KG1 (cell line): ENCODE measurements at places on chromosomes 2 and 18.

- DNase-seq = no peak
These were observed 51.0 kb downstream of the FARSB start for GRCh38 chr2:222604749-222605515.

DNA sequence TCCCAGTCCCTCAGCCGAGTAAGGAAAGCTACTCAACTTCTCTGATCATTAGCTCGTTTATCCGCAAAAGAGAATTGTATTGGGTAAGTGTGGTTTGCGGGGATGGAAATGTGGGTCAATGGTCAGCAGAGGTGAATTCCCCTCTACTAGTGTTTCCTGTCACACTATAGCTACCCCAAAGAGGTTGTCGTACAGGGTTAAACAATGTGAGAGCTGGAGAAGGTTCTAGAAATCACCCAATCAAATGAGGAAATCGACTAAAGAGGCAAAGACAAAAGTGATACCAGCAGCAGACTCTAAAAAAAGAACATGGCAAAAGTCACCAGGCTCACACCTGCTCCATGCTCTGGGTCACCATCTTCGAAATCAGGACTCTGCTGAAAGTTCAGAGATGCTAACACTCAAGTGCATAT, 144.7 kb upstream of the ITGA4 start:
- no peak for DNase-seq

GRCh38 chr2:18896125-18896764, 306.9 kb upstream of the NT5C1B start:
- no peak for DNase-seq

DNA sequence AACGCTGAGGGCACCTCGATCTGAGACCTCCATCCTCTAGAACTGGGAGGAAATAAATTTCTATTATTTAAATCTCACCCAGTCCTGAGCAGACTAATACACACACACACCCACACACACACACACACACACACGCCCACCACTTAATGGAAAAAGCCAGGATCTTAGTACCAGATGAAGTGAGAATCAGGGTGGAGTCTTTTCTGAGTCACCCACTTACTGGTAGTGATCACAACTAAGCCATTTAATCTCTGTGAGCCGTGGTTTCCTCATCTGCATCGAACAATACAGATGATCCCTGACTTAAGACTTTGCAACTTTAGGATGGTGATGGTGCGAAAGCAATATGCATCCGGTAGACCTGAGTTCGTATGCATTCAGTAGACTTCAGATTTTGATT, 18.6 kb downstream of the THNSL2 start:
- DNase-seq = no peak

- no peak for DNase-seq
These were observed 149.7 kb downstream of the BCL2 start for GRCh38 chr18:63169853-63170252.

DNA sequence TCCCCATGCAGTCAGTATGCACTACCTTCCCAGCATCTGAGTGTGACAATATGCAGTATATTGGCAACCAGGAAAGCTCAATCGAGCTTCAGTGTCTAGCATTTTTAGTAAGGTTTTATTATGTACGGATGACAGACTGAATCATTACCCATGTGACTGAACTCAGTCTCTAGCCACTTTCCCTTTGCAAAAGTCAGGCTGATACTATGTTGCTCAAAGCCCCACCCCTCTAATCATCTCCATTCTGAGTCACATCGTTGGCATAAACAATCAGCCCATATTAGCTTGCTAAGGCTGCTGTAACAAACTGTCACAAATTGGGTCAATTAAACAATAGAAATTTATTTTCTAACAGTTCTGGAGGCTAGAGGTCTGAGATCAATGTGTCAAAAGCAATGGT, 25.8 kb upstream of the SRD5A2 start:
- no peak for DNase-seq

- no peak for DNase-seq
These were observed 18.1 kb downstream of the DTNB start for GRCh38 chr2:25655316-25655715.

DNA sequence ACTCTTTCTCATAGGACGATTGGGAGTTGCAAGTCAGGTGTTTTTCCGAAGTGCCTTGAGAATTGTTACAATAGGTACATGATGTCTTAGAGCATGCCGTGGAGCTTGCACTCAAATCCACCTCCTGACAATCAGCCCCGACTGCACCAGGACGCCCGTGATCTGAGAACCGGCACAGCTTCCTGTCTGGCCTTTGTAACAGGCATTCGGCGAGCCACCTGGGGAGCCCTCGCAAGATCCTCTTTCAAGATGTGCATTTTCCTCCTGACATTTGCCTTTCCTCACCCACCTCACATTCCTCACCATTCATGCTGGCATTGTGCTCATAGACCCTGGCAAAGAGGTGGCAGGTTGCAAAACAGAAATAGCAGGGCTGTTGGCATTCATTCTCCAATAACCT, 427.3 kb downstream of the GALR1 start:
- no peak for DNase-seq

DNA sequence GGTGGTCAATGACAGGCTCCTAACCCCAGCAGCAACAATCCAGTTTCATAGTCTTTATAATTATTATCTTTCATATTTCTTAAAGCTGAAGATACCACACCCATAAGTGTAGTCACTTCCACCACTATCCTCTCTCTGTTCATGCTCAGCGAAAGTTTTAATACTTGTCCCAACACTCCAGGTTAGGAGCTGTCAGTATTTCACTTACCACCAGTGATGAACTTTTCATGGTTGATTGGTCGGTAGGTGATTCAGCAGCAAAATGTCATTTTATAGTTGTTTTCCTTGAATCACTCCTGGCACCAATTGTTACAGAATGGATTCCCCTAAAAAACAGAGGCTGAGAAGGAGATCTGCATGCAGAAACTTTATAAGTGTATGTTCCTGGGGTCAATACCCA, 324.9 kb downstream of the CCDC85A start:
- DNase-seq = no peak
